ENCODE measurements at places on chromosomes 5 and 9.

GRCh38 chr5:172303162-172303561, 19.6 kb upstream of the UBTD2 start:
- no peak for DNase-seq

- DNase-seq = no peak
These were observed 27.1 kb downstream of the CYSTM1 start for GRCh38 chr5:140202078-140202477.

DNA sequence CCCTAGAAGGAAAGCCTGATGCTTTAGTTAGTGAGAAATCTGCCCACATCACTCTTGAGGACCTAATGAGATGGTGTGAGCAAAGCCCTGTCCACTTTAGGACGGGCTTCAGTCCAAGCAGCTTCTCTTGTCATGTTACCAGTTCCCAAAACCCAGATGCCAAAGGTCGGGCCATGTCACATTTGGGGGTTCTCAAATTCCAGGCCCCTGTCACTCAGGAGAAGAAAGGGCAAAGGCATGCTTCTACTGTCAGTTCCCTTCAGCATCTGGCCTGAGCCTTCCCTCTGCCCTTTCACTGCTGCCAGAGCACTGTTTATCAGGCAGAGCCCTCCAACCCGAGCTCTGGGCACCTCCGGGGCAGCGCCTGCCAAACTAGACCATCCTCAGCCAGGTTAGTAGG, 556.0 kb downstream of the BNC2 start:
- no peak for DNase-seq

- peak; percentile 57 for DNase-seq
These were observed 130.8 kb downstream of the ARHGAP26 start for GRCh38 chr5:142900927-142901326.

GRCh38 chr5:177494346-177495195, 2.8 kb downstream of the PDLIM7 start:
- peak; percentile 94 for DNase-seq

- DNase-seq = no peak
These were observed 32.3 kb upstream of the CEP72 start for GRCh38 chr5:579746-580366.

GRCh38 chr9:116928884-116929283, 241.8 kb downstream of the TRIM32 start:
- DNase-seq = no peak
